ENCODE measurements at places on chromosomes 13 and 19.

DNA sequence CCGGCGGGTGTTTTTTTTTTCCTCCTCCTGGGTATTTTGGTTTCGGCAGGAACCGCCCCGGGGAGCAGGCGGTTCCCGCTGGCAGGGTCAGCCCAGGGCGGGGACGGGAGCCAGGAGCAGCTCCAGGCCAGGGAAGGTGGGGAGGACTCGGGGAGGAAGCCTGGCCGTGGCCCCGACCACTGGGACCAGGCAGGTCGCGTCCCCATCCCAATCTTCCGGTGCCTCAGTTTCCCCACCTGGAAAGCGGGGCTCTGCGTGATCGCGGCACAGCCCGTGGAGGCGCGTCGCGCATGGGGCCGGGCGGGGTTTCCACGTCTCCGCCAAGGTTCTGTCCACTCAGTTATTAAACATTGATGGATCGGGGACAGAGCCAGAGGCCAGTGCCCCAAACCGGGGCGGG lies 34.8 kb downstream of the IL12RB1 start:
- no peak for DNase-seq

GRCh38 chr19:38145623-38146022 lies 78.4 kb downstream of the DPF1 start:
- DNase-seq: no peak

DNA sequence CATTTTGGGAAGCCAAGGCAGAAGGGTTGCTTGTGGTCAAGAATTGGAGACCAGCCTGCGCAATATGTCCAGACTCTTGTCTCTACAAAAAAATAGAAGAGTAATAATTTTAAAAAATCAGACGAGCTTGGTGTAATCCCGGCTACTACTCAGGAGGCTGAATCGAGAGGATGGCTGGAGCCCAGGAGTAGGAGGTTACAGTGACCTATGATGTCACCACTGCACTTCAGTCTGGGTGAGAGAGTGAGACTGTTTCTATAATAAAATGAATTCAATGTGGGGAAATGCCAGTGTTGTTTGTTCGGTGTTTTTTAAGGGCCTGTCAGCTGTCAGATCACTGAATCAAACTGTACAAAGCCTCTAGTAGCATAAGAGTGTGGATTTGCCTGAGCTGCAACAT lies 1.2 kb upstream of the FBXL3 start:
- no peak for DNase-seq

GRCh38 chr19:1222394-1222793 lies 15.4 kb downstream of the CBARP start:
- DNase-seq: no peak

DNA sequence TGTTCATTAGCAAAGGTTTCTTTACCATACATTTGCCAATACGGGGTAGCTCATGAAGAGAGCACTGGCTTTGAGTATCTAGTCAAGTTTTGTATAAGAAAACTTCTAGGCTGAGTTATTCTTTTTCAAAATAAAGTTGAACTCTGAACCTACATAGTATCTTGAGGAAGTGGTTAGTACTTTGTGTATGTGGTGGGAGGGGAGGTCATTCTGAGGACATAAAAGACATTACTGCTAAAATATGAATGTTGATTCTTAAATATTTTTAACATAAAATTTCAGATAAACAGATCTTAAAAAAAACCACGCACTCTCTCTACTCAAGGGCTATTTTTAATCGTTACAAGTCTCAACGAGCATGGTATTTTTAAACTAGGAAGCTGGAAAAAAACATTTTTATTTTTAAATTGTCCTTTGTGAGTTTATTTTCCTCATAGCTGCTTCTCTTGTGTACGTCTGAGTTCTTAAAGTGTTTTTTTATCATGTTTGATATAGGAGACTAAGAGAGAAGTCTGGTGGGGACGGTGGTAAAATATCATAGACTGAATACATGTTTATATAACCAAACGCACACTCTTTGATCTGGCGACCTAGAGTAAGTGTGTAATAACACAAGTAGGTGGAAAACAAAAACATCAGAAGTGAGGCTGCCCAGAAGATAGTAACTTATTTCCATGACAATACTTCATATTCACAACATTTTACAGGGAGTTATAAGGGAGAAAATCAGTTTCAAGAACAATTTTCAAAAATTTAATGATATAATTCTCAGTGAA lies 118.0 kb upstream of the POSTN start:
- no peak for DNase-seq

DNA sequence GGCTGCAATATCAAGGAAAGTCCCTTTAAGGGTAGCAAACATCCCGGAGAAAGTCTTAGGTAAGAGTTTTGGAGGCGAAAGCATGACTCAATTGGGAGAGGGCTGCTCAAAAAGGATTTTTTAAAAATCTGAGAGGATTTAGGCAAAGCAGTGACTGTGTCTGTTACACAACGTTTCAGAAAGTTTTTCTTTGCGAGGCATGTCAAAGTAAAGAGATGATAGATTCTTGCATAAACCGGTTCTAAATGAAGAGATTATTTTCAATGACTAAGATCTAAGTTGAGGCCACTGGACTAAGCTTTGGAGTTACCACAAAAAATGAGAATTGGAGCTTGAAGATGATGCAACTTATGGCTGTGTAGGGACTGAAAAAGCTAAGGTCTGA lies 43.7 kb upstream of the ENOX1 start:
- no peak for DNase-seq

- no peak for DNase-seq
Measured at GRCh38 chr13:74920920-74921319, 561.0 kb downstream of the TBC1D4 start.

DNA sequence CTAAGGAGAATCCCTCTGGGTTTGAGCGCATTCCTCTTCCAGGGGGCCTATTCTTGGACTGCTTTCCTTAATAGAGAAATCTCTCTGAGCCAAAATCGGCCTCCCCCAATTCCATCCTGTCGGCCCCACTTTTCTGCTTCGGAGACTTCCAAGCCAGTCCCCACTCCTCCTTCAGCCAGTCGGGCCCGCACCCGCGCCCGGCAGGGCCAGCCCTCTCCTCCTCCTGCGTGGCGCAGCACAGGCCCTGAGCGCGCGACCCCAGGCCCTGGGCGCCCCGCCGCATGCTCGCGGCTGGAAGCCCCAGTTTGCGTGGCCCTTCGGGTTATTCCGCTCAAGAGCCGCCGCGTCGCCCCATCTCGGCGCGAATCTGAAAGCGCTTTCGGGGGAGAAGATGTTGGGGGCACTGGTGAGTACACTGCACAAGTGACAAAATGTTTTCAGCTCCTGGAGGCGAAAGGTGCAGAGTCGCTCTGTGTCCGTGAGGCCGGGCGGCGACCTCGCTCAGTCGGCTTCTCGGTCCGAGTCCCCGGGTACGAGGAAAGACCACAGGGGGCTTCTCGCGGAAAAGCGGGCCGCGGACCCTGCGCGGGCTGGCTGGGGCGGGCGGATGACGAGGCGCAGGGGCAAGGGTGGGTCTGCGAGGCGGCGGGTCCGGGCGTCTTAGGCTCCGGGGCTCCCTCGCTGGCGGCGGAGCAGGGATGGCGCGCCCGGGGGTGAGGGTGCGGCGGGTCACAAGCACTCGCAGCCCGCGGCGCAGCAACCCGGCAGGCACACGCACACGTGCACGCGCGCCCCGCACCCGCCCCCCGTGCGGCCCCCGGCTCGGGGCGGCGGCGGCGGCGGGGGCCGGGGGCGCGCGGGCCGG lies at the start of gene IL17D:
Gene IL17D (plus strand): TSS at position 785 of the 865 bp plus-strand sequence. CDS start 303 bp downstream, outside the sequence.
- no peak for DNase-seq

DNA sequence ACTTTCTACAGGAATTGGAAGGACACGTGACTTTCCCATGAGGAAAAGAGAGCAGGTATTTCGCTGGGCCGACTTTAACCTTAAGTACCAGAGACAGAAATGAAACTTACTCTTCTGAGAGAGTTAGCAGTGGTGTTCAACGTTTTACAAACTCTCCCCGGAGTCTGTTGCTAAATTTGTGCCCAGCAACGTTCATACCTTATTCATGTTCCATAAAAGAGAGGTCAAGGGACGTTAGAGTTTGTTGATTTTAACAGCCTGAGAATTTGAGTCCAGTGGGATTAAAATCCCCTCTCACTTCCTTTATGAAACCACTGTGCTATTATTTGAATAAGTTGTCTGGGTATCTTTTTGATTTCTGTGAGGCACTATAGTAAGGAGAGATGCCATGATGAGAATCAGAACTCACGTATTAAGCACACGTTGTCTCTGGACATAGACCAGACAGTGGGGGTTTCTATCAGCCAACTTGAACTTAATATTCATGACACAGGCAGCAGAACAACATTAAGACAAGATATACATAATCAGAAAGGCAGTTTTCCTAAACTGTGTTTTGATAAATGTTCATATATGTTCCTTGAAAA lies 33.4 kb downstream of the SPRY2 start:
- no peak for DNase-seq

DNA sequence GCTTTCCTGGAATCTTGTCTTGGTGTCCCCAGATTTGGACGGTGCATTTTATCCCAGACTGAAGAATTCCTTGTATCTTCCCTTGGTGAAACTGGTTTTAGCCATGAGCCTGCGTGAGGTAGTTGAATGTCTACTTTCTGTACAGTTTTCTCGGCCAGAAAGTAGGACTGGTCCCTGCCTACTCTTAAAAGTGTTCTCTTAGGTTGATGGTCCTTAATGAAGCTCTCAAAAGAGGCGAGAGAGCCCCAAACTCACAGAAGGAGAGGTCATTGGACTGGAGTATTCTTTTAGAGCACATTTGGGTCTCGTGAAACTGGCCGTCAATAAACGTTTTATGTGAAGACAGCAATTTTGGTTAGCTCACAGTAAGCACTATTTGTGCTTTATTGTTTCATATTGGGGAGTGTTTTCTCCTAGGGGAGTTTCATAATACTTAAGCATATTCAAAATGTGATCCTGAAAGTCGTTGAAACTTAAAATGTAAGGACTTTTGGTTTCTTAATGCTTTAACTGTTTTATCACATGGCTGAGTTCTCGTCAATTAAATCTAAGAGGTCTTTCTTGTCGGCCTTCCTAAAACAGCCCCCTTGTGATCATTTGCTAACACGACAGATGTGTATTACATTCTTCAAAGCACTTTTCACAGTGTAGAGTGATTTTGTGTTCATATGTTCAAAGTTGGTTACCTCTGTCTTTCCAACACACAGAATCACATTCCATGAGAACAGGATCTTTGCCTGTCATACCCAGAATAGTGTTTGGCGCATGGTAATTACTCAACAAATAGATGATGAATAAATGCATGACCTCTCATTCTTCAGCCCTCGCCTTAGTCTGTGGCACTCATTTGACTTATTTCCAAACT lies 889 bp downstream of the GTF2F2 start:
- DNase-seq: no peak

- DNase-seq: no peak
Measured at GRCh38 chr13:46906405-46906804, 9.6 kb upstream of the HTR2A start.

DNA sequence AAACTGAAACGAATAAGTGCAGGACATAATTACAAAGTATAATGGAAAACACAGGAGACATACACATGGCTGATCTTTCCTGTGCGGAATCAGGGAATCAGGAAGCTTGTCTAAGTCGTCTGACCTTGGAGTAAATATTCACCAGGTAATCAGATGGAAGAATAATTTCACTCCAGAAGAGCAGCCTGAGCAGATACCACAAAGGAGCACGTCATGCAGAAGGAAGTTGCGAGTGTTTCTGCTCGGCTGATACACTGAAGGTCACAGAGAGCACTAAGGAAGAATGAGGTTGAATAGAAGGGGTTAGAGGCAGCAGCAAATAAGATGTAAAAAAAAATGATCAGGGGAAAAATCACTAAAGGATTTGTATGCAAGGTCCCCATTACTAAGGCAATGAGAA lies 122.3 kb upstream of the GPC6 start:
- DNase-seq: no peak

GRCh38 chr13:113430378-113431110 lies 22.7 kb downstream of the ADPRHL1 start:
- DNase-seq: no peak

Data from omental fat pad (tissue), 4 donors.